ENCODE measurements at places on chromosomes 13 and 19.

DNA sequence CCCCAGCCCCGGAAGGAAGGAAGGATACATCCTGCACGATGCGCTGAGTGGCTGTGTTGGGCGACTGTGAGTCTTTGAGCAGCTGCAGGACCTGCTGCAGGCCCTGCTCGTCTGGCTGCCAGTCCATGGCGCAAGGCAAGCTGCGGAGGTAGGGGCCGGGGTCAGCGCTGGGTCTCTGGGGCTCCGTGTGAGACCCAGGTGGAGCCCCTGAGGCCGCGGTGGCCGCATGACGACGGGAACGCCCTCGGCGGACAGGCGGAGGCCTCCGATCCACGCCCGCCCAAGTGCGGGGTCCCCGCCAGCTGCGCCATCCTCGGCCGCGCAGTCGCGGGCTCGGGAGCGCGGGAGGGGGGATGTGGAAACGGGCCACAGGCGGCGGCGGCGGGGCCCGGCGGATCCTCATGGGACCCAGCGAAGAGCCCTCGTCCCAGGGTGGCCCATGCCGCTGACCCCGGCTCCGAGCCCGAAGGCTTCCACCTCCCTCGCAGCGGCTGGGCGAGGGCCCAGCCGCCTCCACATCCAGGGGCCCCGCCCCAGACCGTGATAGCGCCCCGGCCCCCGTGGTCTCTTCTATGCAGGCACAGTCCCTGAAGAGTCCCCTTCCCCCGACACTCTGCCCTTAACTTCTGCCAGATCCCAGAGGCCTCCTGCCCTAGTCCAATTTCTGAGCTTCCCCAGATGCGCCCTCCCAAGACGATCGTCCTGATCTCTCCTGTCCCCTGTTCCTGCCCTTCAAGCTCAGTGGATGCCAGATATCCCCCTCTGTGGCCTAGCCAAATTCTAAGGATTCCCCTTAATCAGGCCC, 2.7 kb downstream of the TNPO2 start:
- DNase-seq, result no peak

DNA sequence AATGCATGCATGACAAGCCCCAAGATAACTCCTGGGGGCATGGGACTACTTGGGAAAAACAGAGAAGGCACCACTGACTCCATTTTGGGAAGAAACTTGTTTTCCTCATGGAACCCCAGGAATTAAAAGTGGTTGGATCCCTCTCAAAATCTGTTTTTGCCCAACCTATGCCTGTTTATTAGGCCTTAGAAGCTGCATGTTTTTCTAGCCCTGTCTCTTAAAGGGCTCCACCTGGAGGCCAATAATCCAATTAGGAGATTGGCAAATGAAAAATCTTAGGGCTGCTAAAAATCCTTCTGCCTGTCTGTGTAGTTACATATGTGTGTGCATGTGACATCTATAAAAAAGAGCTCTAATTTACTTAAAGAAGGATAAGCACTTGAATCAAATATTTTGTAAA, 26.9 kb downstream of the MED4 start:
- DNase-seq, result no peak

DNA sequence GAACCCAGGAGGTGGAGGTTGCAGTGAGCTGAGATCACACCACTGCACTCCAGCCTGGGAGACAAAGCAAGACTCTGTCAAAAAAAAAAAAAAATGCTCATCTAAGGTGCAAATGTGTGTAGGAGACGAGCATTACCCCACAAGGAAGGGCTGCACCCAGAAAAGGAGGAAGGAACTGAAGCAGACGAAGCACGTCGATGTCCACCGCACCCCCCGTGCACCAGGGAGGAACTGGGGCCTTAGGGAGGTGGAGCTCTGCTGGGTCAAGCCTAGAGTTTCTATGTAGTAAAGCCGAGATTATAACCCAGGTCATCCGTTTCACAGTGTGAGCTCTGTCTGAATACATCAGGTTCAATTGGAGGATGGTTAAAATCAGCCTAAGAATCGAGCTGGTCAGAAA, 1.1 kb downstream of the VSTM1 start:
- DNase-seq, result no peak

GRCh38 chr19:31670931-31671330, 321.7 kb upstream of the TSHZ3 start:
- DNase-seq, result no peak

- no peak for DNase-seq
Measured at GRCh38 chr19:33391631-33392249, 18.2 kb downstream of the CEBPG start.

DNA sequence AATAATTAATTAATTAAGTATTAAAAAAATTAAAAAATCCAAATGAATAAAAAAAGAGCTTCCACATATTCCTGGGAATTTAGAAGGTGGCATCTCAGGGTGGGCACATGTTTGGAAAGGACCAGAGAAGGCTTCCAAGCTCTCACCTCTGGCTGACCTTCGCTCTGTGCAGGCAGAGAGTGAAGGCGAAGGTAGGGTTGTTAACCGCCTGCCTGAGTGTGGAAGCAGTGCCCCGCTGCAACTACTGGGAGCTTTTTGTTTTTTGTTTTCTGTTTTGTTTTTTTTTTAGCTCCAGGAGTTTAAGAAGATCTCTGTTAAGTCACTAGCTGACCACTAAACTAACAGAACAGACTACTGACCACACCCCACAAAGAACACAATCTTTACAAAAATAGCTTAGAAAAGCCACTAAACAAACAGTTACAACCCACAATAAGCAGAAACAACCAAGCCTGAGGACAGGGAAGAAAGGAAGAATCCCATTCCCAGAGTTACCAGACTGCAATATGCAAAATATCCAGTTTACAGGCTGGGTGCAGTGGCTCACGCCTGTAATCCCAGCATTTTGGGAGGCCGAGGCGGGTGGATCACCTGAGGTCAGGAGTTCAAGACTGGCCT, 11.4 kb downstream of the ZNF541 start:
- no peak for DNase-seq

DNA sequence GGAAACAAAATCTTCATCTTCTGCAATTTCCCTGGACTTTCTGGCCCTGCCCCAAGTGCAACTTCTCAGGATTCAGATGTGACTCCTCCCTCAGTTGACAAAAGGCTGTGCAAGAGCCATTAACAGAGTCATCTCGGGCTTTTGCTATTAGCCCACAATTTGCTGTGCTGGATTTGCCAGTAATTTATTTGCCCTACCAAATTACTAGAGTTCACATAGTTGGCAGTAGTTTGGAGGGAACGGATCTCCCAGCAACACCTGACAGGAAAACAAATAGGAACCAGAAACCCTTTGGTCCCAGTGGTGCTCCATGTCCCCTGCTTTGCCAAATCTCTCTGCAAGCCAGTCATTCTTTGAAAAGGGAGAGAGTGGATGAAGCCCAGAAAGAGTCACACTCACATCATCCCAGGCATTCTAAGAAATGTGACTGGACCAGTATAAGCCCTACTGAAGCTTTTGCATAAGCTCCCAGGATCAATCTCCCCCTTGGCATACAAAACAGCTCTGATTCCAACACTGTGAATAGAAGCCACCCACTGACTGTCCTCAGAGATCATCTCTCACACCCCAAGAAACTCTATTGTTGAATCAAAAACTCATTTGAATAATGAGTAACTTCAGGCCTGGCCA, 350.1 kb upstream of the NBEA start:
- DNase-seq, result no peak

DNA sequence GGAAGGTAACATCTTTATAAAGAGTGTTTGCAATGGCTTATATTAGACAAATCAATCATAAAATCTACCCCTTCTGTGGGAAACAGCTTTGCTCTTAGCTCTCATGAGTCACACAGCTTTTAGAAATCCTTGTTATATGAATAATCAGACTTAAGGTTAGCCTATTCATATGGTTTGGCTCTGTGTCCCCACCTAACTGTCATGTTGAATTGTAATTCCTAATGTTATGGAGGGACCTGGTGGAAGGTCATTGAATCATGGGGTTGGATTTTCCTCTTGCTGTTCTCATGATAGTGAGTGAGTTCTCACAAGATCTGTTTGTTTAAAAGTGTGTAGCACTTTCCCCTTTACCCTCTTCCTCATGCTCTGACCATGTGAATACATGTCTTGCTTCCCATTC, 704.2 kb upstream of the KLHL1 start:
- DNase-seq, result no peak
